ENCODE measurements at places on chromosomes 12 and 14.

GRCh38 chr14:94390372-94391086 is 2.1 kb upstream of the SERPINA1 start:
- no peak for DNase-seq

DNA sequence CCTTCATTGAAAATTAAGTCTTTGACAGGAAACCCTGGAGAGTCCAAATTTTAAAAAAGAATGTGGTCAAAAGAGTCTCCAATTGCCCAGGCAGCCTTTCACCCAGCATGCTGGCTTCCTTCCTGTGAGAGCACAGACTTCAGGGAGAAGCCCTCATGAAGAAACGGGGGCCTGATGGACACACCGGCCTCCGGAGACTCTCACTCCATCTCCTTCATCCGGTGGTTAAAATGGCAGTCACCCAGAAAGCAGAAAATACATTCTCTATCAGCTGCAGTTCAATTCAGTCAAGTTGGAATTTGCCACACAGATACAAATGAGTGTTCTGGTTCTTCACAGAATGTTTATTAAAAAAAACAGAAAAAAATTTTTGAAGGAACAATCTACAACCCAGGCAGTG is 56.5 kb downstream of the CPM start:
- no peak for DNase-seq

DNA sequence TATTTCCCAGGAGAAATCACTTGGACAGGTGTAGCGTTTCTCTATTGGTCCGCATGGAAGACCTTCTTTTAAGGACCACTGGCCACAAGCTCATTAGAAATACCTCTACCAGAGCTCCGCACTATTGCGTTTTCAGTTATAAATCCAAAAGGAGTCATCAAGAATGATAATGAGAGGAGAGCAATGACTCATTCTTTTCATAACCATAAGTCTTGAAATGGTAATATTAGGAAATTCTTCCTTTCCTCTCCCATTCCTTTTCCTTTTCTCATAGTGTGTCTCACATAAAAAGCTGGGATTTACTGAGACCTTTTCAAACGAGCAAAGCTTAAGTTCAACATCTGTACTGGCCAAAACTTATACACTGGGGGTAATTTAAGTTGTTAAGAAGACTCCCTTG is 215.7 kb downstream of the CPNE8 start:
- DNase-seq = no peak

DNA sequence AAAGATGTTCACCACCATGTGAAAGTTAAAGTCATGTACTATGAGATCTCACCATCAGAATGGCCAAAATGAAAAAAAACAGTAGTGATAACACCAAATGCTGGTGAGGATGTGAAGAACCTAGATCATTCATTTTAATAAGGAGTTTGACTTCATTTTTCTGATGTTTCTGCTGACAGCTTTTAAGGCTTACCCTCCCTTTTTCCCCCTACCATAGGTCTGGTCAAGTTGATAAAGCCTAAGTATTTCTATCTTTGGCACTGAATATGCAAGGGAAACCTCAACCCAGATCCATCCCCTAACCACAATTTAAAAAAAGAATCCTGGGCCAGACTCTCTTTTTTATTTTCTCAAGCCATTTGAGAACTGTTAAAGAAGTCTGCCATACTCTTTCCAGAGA is 689.6 kb upstream of the FOXG1 start:
- DNase-seq = no peak

DNA sequence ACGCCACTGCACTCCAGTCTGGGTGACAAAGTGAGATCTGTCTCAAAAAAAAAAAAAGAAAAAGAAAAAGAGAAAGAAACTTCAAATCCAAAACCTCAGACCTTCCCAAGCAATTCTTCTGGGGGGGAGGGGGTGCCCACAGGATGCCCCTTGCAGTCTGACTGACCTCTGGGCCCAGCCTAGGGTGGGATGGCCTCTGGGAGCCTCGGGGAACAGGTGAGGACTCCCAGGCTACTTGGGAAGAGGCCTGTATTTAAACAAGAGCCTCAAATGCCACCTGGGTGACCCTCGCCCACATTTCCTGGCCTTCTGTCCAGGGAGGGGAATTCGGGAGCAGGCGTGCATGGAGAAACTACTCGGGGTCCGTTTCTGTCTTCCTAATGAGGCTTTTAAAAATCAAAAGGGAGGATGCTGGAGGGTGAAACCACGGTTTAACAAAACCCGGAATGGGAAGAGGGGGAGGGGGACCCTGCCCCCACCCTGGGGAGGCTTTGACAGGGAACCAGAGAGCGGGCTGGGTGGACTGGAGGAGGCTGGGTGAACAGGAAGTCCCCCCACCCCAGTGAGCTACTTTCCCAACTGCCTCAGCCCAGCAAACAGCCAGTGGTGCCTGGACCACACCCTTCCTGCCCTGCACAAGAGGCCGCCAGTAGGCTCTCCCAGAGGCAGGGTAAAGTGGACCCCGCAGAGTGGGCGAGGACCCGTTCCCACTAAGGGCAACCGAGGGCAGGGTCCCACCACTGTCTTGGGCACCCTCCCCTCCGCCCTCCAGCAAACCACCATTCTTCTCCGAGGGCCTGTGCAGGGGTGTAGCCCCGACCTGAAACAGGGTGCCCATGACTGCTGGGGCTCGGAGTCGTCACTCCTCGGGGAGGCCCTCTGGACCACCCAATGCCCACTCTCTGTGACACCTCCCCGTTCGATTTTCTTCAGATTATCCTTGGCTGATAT is 1.5 kb upstream of the FBRSL1 start:
- no peak for DNase-seq

GRCh38 chr14:53035336-53036210 is 84.7 kb upstream of the FERMT2 start:
- no peak for DNase-seq

GRCh38 chr12:51403681-51404136 is 12.5 kb upstream of the GALNT6 start:
- DNase-seq = no peak

DNA sequence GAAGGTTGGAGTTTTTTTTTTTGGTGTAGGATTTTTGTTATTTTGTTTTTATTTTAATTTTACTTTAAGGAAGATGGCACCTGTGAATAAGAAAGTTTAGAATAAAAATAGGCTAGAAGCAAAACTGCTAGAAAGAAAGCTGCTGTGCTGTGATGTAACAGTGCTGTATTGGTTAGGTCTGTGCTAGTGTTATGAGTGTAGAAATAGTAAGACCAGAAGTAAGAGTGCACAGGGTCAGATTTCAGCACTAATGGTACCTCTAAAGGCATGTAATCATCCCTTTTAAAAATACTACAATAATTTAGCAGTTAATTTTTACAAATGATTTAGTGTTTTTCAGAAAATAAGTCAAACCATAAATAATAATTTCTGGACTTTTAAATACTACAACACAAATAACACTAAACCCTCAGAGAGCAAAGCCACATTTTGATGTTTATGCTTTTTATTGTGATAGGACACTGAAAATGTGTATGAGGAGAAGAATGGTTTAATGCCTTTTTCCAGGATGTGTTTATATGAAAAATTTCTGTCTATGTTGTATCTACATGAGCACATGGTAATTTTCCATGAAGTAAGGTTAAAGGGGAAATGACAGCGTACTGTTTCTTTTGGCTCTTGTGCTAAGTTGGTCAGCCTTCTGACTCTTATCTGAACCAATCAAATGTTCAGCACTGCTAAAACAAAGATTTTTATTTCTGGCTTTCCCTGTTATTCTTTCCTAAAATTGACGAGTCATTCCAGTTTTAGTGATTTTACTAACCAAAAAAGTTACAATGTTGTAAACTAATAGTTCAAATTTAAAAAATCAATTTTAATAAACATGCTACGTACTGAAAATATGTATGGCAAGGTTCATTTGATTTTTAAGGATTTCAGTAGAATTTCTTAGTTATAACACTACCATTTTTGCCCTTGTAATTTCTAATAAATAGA is 96.1 kb downstream of the PPHLN1 start:
- no peak for DNase-seq
